ENCODE measurements at places on chromosomes 1 and 21. TPM values are rescaled to one million over a fixed set of nuclear protein-coding genes. Genes with fewer than 3 reads are reported as not detected.

The MMP23B gene
- 0.73 TPM for total RNA-seq

The REN gene
- total RNA-seq = 0.37 TPM

The KRTAP22-2 gene
- total RNA-seq = not detected

The MTOR gene
- total RNA-seq = 33.1 TPM

The C1orf87 gene
- not detected for total RNA-seq

The TRABD2B gene
- total RNA-seq = 0.20 TPM

The PDZK1IP1 gene
- not detected for total RNA-seq

The DMRTA2 gene
- total RNA-seq = not detected

The VCAM1 gene
- 0.37 TPM for total RNA-seq

The FAM43B gene
- total RNA-seq = under 0.01 TPM

The SPRR1A gene
- total RNA-seq = not detected

The FABP3 gene
- 204 TPM for total RNA-seq

The PRR9 gene
- not detected for total RNA-seq
